T-helper 9 cell (primary cell): ENCODE measurements at places on chromosomes 13 and 19.

- DNase-seq = no peak
Observed at GRCh38 chr19:52948025-52948770, 14.5 kb downstream of the ZNF816 start.

- DNase-seq = no peak
Observed at GRCh38 chr19:40567040-40567749, 9.5 kb upstream of the SHKBP1 start.

GRCh38 chr19:13262450-13262849 lies 112.2 kb downstream of the IER2 start:
- no peak for DNase-seq

DNA sequence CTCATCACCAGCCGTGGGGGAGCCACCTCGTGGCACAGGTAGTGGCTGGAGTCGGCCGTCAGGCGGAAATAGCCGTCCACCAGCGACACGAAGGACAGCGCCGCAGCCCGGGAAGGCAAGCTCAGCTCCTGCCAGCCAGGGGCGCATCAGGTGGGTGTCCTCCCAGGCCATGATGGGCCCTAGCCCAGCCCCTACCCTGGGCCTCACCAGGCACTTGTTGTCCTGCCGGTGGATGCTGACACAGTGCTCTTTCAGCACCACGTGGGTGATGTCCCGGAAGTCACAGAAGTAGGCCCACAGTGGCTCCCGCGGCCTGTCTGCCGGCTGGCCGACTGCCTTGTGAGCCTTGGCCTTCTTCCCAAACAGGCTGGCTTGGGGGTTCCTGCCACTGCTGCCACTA lies 15.7 kb downstream of the TYK2 start:
- no peak for DNase-seq

- DNase-seq = no peak
Observed at GRCh38 chr19:38551450-38551813, 66.3 kb downstream of the MAP4K1 start.

- no peak for DNase-seq
Observed at GRCh38 chr19:46466536-46467196, 4.7 kb downstream of the PNMA8A start.

- no peak for DNase-seq
Observed at GRCh38 chr19:38046254-38047048, 139.4 kb downstream of the SIPA1L3 start.

DNA sequence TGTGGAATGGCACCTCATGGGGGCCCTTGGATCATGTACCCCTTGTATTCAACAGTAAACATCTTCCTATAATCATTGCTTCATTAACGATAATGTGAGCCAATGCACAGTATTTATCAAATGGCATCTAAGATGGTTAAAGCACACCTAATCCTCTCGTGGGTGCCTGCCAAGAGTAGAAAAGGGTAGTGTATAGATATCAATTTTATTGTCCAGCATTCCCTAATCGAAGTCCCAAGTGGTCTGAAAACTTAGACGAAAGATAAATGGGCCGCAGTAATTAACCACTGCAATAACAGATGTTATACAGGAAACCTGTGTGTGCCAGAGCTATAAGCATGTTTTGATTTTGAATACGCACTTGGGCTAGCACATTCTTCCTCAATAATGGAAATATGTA lies 667 bp upstream of the MBNL2 start:
- DNase-seq = no peak

DNA sequence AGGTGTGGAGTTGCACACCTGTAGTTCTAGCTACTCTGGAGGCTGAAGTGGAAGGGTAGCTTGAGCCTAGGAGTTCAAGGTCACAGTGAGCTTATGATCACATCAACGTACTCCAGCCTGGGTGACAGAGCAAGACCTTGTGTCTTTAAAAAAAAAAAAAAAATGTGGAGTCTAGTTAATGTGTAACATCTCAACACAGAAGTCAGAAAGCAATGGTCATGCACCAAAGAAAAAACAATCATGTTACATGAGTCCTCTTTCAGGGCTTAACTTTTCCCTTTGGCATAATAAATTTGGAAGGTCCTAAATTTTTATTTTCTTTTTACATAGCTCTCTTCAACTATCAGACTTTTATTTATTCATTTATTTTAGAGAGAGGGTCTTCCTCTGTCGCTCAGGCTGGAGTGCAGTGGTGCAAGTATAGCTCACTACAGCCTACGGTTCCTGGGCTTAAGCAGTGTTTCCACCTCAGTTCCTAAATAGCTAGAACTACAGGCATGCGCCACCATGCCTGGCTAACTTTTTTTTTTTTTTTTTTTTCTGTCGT lies 22.3 kb downstream of the SETDB2 start:
- DNase-seq = no peak

DNA sequence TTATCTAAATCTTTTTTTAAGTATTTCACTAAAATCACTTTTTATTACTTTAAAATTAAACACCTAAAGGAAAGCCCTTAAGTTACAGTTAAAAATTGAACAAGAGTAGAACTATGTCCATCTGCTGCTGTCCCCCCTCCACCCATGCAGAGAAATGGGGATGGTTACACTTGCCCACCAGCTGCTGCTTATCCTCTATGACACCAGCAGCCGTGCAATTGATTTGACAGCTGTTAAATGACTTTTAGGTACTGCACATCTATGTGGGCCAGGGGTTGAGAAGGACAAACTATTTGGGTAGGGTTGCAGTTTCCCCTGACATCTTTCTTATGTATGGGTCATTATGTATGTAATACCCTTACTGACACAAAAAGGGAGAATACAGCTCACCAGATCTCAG lies 77.2 kb downstream of the TBC1D4 start:
- DNase-seq = no peak

- DNase-seq = no peak
Observed at GRCh38 chr13:113931841-113932459, 41.9 kb downstream of the C13orf46 start.

- no peak for DNase-seq
Observed at GRCh38 chr19:15025217-15025616, 24.1 kb upstream of the CASP14 start.

DNA sequence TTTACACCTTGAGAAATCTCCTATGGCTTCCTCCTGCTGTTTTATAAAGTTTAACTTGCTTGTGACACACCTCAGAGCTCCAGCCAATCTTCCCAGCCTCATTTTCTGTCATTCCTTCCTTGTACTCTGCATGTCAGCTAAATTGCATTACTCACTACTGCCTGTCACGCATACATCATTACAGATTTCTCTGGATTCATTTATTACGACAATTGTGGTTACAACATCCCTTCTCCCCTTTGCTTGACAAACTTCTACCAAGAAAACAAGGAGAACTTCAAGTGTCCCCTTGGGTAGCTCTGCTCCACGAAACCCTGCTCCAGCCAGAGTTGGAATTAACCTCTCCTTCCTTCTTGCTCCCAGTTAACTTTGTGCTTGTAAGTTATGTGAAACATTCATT lies 22.0 kb upstream of the GPR18 start:
- DNase-seq = no peak

DNA sequence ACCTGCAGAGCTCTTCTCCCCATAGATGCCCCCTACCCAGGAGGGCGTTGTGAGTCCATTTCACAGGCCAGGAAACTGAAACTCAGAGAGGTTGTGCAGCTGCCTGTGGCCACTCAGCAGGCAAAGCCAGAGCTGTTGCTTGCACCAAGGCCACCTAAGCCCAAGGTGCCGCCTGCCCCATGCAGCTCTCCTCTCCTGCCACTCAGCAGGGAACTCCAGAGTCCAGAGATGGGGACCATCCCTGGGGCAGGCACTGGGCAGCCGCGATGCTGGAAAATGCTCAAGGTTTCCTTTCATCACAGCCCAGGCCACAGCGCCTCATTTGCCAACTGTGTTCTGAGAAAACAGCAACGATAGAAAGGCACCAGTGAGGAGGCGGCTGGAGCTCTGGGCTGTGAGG lies 41.0 kb upstream of the PEPD start:
- no peak for DNase-seq

GRCh38 chr13:25252225-25252624 lies 35.1 kb downstream of the MTMR6 start:
- DNase-seq = no peak

DNA sequence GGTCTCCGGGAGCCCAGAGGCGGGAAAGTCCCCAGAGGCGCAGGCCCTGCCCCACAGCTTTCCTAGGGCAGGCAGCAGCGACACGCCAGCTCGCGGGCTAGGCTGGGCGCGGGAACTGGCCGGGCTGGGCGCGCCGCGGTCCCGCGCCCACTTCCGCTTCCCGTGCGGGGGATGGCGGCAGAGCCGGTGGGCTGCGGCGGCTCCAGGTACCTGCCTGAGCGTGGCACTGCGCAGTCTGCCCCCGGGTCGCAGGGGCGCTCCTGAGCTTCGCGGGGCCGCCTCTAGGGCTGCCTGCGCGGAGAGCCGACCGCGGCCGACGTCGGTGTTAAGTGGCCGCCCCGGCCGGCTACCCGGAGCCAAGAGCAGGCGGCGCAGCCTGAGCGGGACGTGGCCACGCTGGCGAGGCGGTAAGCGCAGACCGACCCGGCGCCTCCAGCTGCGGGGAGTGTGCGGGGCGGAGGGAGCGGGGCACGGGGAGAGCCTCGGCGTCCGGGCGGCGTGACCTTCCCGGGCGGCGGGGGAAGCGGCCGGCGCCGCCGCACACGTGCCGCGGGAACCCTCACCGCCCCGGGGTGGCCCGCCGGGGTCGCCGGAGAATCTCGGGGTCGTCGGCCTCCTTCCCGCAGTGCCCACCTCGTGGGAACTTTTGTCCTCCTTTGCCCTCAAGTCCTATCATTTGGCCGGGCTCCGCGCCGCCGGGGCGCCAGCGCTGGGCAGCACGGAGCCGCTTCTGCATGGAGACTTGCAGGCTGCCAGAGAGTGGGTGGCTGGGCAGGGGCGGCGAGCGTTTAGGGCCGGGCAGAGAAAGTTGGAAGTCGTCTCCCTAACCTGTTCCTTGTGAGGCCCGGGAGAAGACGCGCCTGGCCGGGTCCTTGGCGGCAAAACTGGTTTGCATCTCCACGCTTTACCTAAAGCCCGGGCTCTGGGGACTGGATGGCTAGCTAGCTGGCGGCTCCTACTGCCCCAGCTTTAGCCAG lies 31.4 kb upstream of the MPHOSPH8 start:
- peak; percentile 6 for DNase-seq

DNA sequence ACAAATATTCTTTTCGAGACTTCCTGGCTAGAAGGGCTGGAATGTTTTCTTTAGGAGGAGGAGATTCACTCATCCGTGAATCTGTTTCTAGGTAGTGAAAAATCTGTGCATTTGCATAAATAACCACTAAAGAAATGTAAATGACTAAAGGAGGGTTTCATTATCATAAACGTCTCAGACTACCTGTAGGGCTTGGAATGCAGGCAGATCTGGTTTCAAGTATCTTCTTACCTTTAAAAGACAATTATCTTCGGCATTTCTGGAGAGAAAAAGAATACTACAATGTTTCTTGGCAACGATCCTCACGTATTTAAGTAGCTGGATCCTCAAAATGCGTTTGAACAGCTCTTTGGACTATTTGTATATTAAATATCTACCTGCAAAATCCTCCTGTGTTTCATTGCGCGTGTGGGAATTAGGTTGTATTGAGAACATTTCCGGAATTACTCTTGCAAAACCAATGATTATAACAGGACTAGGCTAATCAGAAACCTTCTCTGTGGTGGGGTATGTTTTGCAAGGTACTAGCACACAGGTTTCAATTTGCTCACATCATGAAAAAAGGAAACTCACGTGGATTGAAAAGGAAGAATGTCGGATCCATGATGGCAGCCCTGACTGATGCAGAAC lies 291.1 kb upstream of the ARGLU1 start:
- DNase-seq = no peak

- no peak for DNase-seq
Observed at GRCh38 chr19:34017024-34017423, 155.3 kb upstream of the LSM14A start.

GRCh38 chr19:5877427-5877826 lies 7.1 kb upstream of the FUT5 start:
- no peak for DNase-seq

DNA sequence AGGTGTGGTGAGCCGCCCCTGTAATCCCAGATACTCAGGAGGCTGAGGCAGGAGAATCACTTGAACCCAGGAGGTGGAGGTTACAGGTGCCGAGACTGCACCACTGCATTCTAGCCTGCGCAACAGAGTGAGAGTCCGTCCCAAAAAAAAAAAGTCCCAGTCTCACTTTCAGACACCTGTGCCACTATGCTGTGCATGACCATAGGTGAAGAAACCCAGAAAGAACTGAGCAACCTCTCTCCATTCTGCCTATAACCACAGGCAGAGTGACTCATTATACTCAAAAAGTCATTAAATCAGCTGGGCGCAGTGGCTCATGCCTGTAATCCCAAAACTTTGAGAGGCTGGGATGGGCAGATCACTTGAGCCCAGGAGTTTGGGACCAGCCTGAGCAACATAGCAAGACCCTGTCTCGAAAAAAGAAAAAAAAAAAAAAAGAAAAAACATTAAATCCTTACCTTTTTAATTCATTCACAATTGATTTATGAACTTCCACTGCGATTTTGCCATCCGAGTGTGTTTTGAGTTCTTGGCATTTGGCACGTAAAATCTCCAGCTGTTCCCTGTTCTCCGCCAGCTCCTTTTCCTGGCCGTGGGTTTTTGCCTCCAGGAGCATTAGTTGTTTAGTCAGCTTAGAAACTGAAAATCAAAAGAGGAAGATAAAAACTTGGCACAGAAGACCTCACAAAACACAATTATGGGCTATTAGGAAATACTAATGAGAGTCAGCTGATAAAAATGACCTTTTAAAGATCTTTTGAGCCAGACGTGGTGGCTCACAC lies 45.5 kb upstream of the SLC7A9 start:
- DNase-seq = no peak

GRCh38 chr19:51815043-51815442 lies 20.1 kb downstream of the FPR3 start:
- no peak for DNase-seq

- DNase-seq = no peak
Observed at GRCh38 chr13:98144027-98144741, 1.3 kb downstream of the FARP1 start.

GRCh38 chr19:58555369-58555885 lies 522 bp upstream of the CHMP2A start:
- no peak for DNase-seq

DNA sequence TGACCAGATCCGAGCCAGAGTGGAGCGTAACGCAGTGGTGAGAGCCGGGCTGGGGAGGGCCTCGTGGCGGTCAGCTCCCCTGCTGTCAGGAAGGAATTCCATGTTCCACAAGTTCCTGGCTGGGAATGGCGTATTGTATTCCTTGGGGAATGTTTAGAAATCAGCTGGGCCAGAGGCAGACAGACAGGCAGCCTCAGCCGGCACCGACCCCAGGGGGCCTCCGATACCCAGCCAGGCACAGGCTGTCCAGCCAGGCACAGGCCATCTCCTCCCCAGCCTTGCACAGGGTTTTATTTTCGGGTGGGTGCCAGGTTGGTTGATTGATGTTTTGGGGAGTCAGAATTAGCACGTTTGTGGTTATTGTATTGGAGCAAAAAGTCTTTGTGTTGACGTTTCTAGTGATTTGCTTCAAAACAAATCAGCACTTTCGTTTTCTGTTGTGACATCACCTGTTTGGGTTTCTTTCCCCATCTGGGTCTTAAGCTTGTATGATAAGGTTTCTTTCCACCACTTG lies 126.6 kb upstream of the MCF2L start:
- no peak for DNase-seq
